ENCODE measurements at places on chromosomes 1 and 21. TPM values are rescaled to one million over a fixed set of nuclear protein-coding genes. Genes with fewer than 3 reads are reported as not detected.

The SERPINC1 gene
- total RNA-seq: not detected

The ITGB2 gene
- 0.47 TPM for total RNA-seq

- H3K4me3 ChIP-seq: no peak overlapping the region
- no peak for DNase-seq
Measured at GRCh38 chr1:197399755-197400521, 131.9 kb downstream of the CRB1 start.

DNA sequence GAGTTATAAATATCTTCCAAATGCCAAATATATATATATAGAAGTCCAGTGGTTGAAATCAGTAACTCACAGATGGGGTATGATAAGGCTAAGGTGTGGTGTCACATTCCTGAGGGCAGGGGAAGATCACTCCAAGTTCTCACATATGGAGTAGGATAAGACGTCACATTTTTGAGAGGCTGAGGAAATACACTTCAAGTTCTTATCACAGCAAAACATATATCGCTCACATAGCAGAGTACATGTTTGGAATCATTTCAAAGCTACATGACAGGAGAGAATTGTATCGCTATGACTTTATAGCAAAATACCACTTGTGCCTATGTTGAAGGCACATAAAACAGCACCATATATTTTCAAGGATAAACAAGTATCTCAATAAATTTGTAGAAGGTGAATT, 55.1 kb downstream of the RBM11 start:
- H3K27me3 ChIP-seq: peaks cover 28% of the 10 kb centered on the region
- DNase-seq: no peak
- no peak overlapping the region for H3K27ac ChIP-seq
- H3K36me3 ChIP-seq: no peaks in the 10 kb centered on the region
- H3K4me1 ChIP-seq: no peaks in the 10 kb centered on the region

DNA sequence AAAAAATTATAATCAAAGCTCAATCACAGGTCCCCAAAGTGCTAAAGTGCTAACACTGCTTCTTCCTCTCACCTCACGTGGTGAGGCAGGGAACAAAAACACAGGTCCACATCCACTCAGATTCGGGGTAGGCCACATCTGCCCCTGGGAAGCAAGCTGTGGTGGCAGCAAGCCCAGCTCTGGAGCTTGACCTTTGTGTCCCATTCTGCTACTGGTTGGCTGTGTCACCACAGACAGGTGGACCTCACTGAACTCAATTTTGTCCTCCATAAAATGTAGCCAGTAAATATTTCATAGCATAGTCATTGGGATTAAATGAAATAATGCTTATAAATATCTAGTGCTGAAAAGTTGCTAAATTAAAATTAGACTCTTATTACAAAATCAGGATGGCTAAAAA, 8.5 kb downstream of the AZIN2 start:
- no peaks in the 10 kb centered on the region for H3K4me1 ChIP-seq
- H3K27ac ChIP-seq: no peak overlapping the region
- H3K36me3 ChIP-seq: no peaks in the 10 kb centered on the region

DNA sequence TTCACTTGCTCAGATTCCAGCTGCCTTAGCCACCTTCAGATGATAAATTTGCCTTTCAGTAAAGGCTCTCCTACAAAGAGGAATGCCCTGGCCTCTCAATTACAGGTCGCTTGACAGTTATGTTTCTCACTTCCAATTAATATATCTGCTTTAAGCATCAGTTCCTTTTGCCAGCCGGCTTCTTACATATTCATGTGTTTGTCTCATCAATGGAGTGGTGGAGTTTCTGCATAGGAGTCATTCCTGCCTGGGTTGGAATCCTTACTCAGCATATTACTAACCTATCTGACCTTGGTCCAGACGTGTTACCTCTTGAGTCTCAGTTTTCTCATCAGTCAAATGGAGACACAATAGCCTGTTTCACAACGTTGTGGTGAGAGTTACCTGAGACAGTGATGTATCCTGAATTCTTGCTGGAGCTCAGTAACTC, 9.4 kb upstream of the SESN2 start:
- peaks cover 29% of the 10 kb centered on the region for H3K4me1 ChIP-seq
- H3K27me3 ChIP-seq: no peaks in the 10 kb centered on the region
- no peaks in the 10 kb centered on the region for H3K36me3 ChIP-seq
- no peak overlapping the region for H3K27ac ChIP-seq
- H3K4me3 ChIP-seq: no peak overlapping the region
- no peak for DNase-seq

- H3K27ac ChIP-seq: no peak overlapping the region
- H3K4me3 ChIP-seq: no peak overlapping the region
- H3K4me1 ChIP-seq: no peaks in the 10 kb centered on the region
- no peak for DNase-seq
- no peaks in the 10 kb centered on the region for H3K27me3 ChIP-seq
- H3K36me3 ChIP-seq: no peaks in the 10 kb centered on the region
Measured at GRCh38 chr1:182446033-182446669, 3.8 kb upstream of the RGSL1 start.

Measured in progenitor cell of endocrine pancreas (in vitro differentiated cells).